Body of pancreas (tissue), 4 donors: ENCODE measurements at places on chromosomes 4 and X. TPM values are rescaled to one million over a fixed set of nuclear protein-coding genes. Genes with fewer than 3 reads are reported as not detected.

The GAGE1 gene
- total RNA-seq, result not detected

DNA sequence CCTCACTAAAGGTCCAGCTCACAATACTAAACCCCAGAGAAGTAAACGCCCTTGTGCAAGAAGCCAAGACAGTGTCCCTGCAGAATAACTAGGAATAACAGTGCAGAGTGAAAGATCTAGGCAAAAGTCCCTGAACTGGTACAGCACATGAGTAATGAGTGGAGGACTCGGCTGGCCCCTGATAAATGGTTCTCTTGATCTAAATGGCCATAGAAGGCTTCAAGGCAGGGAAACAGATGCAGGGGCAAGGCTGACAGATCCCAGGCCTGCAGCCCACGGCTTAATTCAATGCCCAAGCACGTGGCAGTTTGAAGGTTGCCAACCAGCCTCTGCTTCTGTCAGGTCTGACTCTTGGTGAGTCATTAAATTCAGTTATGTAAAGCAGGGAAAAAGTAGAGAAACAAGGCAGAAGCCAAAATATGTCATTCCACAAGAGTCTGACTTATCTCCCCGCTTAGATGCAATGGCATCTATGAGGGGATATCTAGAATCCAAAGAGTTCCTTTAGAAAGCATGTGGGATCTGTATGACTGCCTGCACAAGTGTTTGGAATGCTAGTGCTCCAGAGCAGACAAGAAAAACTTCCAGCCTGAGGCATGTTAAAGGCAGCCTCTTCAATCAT, 121.3 kb downstream of the PRDM5 start:
- DNase-seq, result no peak

The LYAR gene
- 12.5 TPM for total RNA-seq

The RNF128 gene
- total RNA-seq, result 18.9 TPM

The SCML1 gene
- 9.3 TPM for total RNA-seq

DNA sequence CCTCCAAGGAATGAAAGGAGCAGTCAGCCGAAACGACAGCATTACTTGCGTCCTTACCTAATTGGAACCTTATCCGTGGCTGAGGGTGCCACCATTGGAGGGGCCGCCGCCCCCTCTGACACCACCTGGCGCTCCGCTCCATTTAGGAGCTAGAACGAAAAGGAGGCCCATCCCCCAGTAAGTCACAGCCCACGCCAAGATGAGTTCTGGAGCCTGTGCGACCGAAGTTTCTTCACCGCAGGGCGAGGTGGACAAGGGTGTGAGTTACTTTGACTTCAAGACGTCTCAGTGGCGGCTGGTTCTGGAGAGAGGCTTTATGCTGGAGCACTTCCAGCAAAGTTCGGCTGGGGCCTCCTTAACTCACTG, 729 bp upstream of the IRF2 start:
- peak; percentile 49 for DNase-seq

DNA sequence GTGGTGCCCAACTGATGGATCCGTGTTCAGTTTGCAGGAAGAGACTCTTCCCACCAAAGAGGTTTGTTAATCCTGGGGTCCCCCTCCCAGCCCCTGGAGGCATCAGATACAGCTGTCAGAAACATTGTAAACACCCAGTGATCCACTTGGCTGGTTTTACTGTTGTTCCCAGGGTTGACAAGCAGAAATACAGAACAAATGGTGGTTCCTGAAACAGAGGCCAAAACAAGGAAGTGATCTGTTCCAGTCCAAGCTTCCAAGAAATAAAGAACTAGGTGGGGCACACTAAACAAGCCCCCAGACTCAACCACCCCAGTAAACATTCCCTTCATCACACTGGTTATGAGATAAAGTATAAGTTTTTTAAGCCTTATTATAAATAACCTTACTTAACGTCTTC, 1.4 kb downstream of the TMLHE start:
- DNase-seq, result no peak

DNA sequence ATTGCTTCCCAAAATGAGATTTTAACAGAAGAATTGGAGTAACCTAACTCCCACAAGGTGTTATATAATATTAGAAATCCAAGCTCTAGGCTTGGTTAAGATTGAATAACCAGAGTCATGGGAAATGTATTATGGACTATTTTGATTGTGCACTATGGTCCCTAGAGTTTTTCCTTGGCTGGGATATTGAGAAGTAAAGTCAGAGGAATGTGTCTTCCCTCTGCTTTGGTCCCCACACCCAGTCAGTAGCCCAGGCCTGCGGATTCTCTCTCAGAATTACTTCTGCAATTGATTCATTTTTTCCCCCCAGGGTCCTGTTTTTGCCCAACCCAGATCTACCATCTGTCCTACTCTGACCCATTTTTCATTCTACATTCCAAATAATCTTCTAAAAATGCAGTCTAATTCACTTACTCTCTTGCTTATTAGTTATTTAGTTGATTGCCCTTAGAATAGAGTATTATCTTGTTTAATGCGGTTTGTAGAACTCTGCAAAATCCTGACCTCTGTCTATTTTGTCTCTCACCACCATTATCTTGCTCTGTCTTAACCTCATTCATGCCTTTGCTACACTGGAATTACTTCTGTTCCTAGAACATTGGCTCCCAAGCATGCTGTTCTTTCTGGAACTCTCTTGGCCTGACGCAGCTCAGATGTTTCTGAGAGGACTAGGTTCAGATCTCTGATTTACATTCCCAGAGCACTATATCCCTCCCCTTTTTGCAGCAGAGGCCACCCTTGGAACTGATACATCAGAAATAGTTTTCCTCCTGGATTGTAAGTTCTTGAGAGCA, 23.6 kb downstream of the GUCY1A1 start:
- no peak for DNase-seq

DNA sequence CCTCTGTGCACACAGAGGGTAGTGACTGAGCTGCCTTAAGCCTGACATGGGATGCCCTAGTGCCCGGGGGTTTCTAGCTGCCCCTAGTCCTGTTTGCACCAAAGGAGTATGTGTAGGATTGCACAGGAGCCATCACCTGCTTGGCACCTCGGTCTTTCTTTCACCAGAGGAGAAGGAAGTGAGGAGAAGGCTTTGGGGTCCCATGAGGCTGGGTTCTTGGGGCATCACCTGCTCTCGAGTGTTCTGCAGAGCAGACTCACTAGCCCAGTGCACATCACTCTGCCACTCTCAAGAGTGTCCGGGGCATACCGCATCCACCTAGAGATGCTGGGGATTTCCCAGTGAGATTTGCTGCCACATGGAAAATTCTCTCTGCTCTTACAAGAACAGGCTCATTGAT, 40.5 kb upstream of the GPR78 start:
- no peak for DNase-seq

- DNase-seq, result peak; percentile 45
Measured at GRCh38 chrX:101417981-101418841, 10.2 kb downstream of the HNRNPH2 start.

The AFF2 gene
- 2.1 TPM for total RNA-seq

The LEF1 gene
- total RNA-seq, result 5.6 TPM

DNA sequence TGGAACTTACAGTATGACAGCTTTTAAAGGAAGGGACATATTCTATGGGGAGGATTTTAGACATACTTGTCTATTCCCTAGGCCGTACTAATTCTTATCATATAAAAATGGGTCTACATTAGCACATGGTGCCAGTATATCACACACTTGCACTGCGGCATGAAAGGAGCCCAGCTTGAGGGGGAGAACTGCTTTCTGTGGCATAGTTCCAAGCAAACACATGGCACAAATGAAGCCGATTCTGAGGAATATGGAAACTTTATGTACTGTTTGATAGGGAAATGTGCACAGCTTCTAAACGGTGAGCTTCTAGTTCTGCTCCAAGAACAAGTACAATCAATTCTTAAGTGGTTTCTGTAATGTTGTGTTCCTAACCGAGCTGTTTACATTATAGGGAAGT, 675.6 kb upstream of the FTHL17 start:
- DNase-seq, result no peak

The CSAG3 gene
- not detected for total RNA-seq

GRCh38 chr4:48896845-48897244, 9.7 kb downstream of the OCIAD2 start:
- no peak for DNase-seq

DNA sequence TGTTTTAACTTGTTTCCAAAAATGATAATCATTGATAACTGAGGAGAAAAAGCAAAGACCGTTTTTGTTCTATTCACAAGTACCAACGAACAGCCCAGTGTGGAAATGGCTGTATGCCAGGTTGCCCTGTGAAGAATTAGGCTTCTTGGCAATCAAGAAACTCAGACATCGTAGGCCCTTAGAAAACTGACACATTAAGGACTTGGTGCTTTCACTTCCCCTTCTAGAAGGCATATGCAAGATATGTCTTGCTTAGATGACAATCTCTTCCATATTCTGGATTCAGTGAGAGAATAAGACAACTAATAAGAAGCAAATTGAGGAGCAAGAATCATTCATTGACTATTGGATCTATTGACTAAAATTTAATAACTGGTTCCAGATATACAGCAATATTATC, 56.6 kb downstream of the ANAPC10 start:
- DNase-seq, result no peak
